ENCODE measurements at places on chromosomes 3 and 15.

GRCh38 chr3:4461468-4462090, 5.5 kb downstream of the SUMF1 start:
- DNase-seq = no peak

GRCh38 chr15:73325191-73325861, 43.4 kb downstream of the HCN4 start:
- DNase-seq = no peak

GRCh38 chr3:149658744-149659497, 1.1 kb upstream of the WWTR1 start:
- no peak for DNase-seq

GRCh38 chr3:13176445-13176844, 103.2 kb upstream of the IQSEC1 start:
- DNase-seq = no peak

DNA sequence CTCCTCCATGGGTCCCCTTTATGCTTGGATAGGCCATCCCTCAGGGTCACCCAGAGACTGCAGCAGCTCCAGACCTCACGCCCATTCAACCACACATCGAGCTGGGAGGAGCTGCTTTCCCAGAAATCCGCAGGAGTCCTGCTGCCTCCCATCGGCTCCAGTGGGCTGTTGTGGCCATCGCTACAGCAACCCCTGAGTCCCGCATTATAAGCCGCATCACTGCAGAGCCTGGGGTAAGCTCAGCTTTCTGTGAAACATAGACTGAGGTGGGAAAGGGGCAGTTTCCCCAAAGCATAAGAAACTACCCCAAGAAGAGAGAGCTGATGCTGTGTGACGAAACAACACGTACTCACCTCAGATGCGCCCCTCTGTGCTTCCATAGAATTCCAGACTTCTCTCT, 35.7 kb downstream of the MRPL46 start:
- no peak for DNase-seq

DNA sequence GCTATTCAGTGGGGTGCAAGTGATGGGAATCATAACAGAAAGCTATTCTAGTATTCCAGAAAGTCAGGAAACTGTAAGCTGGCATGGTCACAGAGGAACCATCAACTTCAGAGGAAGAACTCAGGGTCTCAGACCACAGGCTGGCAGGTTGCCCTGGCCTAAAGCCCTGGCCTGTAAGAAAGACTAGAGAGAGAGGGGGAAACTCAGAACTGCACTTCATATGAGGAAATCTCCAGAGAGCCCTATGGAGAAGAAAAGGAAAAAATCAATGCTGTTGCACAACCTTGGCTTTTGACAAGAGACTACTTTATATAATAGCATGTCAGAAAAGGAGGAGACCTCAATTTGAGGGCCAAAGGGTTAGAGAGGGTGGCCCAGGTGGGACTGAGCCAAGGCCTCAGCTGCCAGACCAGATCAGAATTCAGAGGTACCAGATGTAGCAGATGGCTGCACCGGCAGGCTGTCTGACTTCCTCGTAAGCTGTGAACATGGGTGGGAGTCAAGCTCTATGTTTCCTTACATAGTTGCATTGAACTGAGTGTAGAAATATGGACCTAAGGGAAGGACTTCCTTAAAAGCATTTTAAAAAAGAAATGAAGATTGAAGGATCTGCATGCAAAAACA, 333.8 kb downstream of the PDCD6IP start:
- no peak for DNase-seq

- no peak for DNase-seq
Measured at GRCh38 chr3:176896640-176897039, 300.6 kb downstream of the TBL1XR1 start.
